Left cardiac atrium (tissue), 4 donors: ENCODE measurements at places on chromosomes 5 and 9. TPM values are rescaled to one million over a fixed set of nuclear protein-coding genes. Genes with fewer than 3 reads are reported as not detected.

- no peak for DNase-seq
Measured at GRCh38 chr9:20352591-20352990, 269.7 kb downstream of the MLLT3 start.

The ENTREP1 gene
- 12.0 TPM for total RNA-seq

- DNase-seq: no peak
Measured at GRCh38 chr5:8341406-8341805, 472.5 kb downstream of the MTRR start.

DNA sequence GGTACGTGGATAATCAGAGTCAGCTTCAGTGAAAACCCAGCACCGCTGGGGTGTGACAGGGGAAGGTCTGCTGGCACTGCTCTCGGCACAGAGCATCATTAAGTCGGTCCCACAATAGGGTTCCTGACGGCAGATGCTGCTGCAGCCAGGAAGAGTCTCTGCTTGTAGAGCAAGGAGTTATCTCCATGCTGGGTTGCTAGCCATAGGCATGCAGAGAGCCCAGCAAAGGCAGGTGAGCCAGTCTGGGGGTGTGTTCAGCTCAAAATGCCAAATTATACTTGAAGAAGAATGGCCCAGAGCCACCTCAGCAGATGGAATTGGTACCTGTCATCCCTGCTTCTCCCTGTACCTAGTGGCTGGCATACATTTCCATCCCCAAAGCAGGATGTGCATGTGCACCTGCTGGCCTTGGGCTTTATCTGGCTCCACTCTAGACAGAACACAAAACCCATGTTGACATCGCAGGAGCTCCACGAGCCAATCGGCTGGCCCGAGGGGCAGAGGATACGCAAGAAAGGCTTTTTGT, 100.8 kb downstream of the WDR41 start:
- no peak for DNase-seq

The SPATA31E1 gene
- total RNA-seq: not detected
